ENCODE measurements at places on chromosomes 7 and 10.
A peak's percentile ranks its signal among the peaks of the same experiment; 100 is the strongest.

GRCh38 chr7:158284617-158285382, 302.8 kb downstream of the PTPRN2 start:
- no peak for DNase-seq

DNA sequence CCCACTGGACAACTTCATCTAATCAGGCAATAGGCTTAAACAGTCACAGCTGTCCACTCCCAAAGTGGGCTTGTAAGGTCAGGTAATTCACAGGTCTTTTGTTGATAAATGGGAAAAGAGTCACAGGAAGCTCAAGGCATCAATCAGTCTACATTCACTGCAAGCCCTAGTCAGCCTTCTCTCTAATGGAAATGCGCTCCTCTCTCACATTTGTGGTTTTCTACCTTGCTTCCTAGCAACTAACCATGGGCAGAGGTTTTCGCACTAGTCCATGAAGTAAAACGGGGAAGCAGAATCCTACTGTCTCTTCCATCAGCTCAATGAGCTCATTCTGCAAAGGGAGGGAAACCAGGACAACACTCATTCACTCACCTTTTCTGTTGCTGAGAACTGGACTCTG, 53.5 kb upstream of the APBB1IP start:
- DNase-seq = no peak

DNA sequence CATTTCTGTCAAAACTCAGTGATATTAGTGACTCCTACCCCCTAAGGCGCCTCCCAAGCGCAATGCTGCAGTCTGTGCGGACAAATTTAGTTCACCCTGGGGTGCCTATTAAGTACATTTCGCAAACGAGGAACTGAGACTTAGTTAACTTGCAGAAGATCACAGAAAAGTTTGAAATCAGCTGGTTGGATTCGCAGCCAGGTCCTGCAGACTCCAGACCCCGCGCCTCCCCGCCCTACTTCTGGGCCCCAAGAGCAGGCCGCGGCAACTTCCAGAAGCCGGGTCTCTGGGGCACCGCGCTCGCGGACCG, 588 bp downstream of the CYREN start:
- peak; percentile 23 for DNase-seq

GRCh38 chr7:137547485-137547884, 204.0 kb upstream of the PTN start:
- DNase-seq = no peak

DNA sequence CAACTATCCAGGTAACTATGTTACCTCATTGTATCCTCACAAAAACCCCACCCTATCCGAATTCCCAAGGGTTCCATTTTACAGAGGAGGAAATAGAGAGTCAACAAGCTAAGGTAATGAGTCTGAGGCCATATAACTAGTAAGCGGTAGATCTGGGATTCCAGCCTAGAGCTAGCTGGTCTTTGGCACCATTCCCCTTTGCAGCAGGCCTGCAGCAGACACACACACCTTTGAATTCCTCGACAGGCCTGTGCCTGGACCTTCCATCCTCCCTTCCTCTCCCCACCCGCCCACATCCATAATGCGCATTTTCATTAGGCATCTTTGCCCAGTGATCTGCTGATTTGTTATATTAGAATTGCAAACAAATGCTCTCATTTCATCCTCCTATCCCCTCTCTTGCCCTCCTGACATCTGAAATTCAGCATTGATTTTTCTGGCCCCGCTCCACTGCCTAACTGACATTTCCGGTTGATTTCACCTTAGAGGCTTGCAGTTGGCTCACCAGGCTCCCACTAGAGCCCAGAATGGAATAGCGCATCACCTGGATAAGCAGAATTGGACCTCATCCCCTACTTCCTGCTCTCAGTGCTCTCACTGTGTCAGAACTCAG, 129.5 kb downstream of the PLXNA4 start:
- no peak for DNase-seq

DNA sequence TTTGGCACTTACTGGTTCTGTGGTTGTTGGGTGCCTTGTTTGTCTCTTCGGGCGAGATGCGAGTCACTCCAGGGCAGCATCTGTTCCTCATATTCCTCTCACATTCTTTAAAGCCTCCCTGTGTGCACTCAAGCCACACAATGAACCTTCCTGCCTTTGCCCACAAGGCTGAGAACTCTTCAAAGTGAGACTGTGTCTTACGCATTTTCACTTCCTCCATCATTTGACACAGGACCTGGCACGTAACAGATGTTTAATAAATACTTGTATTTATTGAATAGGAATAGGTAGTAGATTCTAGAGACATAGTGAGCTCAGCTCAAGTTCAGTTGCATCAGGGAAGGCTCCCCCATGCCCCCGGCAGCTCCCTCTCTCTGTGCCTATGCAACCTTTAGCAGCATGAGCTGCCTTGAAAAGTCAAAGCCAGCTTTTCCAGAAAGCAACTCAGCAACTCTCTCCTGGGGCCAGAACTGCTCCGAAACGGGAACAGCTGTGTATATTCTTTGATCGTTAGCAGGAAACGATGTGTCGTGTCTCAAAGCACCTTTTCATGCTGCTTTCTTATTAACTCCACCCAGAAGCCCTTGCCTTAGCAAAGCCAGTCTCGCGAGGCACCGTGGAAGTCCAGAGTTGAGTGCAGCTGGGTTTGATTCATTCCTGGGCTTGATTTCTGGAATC, 97.5 kb downstream of the PFKFB3 start:
- DNase-seq = peak; percentile 17

DNA sequence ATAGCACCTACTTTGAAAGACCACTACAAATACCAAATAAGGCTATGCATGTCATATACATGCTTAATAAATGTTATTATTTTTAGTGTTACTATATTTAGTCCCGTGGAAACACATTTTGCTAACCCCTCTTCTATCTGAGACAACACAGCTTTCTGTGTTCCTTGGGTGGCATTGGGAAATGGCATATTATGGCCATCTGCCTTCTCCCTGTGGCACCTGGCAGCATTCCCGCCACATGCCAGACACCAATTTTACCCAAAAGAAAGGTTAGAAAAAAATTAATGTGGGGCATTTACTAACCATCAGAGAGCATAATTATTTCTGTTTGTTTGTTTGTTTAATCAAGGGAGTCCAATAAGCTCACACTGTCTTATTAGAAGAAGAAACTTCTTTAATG, 168.6 kb upstream of the ETV1 start:
- DNase-seq = no peak

- DNase-seq = no peak
Observed at GRCh38 chr10:125130916-125131315, 29.4 kb downstream of the CTBP2 start.

DNA sequence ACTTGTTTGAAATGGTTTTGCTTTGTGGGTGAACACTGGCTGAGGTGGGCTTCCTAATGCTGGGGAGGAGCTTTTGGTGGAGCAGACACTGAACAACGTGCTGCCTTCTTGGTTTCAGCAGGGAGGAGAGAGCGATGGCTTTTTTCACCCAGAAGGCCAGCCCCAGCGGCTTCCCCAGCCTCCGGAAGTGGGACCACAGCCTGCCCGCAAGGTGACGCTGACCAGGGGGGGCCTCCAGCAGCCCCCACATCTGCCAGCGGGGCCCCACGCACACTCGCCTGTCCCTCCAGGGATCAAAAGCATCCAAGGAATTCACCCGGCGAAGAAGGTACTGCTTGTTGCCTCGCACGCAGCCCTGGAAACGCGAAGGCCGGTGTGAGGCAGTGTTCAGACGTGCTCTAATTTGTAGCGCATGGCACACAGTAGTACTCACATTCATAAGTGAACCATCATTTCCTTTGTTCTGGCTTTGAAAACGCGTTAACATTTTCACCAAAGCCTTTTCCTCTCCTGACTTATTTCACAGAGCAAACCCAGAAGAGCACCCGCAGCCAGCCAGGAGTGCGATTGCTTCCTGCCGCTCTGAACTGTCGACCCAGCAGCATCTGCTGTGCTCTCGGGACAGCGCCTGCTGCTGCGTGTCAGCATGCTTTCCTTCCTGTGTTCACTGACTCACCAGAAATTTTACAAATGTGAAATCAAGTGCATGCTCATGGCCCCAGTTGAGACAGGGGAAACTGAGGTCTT, 48.4 kb downstream of the SHH start:
- peak; percentile 37 for DNase-seq

DNA sequence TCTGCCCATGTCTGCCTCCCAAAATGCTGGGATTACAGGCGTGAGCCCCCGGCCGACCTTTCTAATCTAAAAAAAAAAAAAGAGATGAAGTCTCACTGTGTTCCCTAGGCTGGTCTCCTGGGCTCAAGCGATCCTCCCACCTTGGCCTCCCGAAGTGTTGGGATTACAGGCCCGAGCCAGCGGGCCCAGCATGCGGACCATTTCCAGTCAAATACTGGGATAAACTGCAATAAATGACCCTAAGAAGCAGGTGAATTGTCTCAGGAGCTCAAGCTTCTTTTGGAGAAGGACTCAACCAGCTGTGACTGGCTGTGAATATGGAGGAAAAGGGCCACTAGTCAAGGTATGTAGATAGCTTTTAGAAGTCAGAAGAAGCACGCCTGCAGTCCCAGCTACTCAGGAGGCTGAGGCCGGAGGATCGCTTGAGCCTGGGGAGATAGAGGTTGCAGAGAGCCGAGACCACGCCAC, 550 bp upstream of the CREM start:
- DNase-seq = no peak

- no peak for DNase-seq
Observed at GRCh38 chr10:85916286-85916685, 450.3 kb downstream of the GRID1 start.

- no peak for DNase-seq
Observed at GRCh38 chr10:72013202-72013945, 49.2 kb downstream of the CHST3 start.

DNA sequence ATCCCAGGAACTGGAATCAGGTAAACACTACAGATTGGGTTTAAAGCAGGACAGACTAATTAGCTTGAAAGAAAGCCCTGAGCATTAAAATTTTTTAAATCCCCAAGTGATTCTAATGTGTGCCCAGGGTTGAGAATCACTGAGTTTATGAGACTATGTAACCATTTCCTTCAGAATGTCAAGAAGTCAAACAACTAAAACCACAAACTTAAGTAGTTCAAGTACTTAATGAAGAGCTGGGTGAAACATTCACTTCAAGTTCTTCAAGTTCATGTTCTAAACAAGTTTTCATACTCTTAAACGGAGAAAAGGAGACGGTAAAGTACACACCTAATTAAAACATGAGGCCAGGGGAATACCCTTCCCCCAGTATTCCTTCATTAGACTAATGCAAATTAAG, 28.2 kb upstream of the TLL2 start:
- no peak for DNase-seq

- DNase-seq = no peak
Observed at GRCh38 chr10:74922921-74923320, 96.5 kb downstream of the KAT6B start.

DNA sequence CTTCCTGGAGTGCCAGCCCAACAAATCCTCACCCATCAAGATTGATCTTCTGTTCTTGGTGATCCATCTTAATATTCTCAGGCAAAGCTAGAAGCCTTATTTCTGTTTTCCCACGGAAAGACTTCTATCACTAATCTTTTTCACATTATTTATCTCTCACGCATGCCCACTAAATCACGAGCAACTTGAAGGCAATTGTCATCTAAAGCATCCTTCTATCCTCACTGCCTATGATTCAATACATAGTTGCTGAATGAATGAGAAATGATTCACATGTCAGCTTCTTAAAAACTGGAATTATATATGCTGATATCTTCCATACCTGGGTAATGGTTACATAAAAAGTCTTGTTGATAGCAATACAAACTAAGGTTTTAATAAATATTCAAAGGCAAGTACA, 12.6 kb upstream of the COL1A2 start:
- no peak for DNase-seq

DNA sequence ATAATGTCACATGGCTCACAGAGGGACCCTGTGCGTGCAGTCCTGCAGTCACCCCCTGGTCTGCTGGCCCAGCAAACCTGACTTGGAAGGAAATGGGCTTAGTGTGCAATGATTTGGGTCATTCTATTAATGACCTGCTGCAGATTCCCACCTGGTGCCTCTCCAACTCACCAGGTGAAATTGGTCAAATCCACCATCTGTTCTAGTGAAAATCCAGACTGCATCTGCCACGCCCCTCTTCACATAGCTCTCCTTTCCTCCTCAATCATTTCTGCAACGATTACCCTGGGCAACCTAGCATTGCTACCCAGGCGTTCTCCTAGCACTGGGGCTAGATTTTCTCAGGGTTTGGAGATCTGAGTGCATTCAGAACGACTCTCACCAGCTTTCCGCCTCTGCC, 29.4 kb downstream of the SRRM3 start:
- no peak for DNase-seq

DNA sequence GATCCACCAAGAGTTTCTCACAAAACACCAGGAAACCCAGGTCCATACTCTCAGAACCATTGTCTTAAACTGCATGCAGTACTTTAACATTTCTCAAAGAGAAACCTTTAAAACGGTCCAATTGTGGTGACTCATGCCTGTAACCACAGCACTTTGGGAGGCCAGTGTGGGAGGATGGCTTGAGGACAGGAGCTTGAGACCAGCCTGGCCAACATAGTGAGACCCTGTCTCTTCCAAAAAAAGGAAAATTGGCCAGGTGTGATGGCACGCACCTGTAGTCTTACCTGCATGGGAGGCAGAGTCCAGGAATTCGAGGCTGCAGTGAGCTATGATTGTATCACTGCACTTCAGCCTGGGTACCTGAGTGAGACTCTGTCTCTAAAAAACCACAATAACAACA, 97.5 kb upstream of the OIT3 start:
- no peak for DNase-seq

- DNase-seq = no peak
Observed at GRCh38 chr7:158684329-158684728, 20.3 kb downstream of the NCAPG2 start.

GRCh38 chr10:97278491-97278989, 13.9 kb downstream of the ARHGAP19 start:
- no peak for DNase-seq

DNA sequence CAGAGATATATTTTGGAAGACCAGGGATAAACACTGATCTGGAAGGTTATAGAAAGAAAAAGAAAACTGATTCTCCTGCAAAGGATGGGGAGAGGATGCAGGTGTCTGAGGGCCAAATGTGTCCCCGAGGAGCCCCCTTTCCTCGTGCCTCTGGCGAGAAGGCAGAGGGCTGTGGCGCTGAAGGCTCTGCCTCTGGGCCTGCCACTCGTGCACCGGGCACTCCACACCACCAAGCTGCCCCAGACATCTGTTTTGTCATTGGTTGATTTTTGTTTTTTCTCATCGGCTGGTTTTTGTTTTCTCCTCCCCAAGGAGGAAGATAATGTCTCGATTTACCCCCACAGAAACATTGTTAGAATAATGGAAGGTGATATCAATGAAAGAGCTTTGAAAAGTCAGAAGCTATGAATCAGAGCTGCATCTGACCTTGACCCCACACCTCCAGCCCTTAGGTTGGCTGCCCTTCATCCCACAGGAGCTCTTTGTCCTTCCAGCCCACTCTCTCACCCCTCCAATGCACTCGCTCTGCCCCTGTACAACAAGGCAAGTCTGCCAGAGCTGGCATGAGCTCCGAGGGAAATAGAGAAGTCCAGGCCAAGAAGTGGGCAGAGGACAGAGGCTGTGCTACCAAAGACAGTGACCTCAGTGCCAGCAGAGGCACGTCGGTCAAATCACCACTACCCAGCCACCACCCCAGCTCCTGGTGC, 124.8 kb downstream of the TCERG1L start:
- no peak for DNase-seq

DNA sequence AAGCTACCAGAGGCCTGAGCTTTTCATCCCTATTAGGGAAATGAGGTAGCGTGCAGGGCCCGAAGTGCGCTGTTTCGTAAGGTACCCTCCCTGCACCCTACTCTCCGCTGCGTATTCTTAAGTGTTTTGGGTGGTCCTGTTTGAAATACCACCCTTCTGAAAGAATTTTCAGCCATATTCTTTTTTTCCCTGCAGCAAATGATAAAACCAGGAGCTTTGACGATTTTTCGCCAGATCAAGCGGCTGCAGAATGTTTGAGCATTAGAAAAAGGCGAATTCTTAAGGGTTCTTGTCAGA, 1.2 kb downstream of the RSBN1L start:
- no peak for DNase-seq

- peak; percentile 19 for DNase-seq
Observed at GRCh38 chr10:48289501-48290238, 15.2 kb upstream of the FRMPD2 start.
